ENCODE measurements at places on chromosomes 3 and 15.

DNA sequence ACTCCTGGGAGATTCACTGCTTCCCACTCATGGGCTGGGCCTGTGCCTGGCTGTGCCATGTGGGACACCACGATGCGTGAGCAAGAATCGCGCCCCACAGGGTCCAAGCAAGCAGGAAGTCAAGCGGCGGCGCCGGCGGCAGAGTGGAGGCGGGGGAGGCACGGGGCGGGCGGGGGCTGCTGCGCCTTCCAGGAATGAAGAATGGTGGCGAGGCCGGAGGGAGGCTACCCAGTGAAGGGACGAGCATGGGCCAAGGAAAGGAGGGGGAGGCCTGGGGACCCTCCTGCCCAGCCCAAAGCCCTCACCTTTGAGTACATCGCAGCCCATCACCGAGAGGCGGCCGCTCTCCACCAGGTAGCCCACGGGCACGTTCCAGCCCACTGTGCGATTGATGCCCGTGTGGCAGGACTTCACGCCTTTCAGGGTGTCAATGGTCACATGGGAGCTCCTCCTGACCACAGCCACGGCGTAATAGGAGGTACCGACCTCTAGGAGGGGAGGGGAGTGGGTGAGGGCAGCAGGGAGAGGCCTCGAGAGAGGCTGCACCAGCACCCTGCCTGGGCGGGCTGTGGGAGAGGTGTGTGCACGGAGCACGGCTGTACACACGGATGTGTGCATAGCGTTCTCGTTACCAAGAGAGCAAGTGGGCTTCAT lies 5.5 kb downstream of the MELTF start:
- DNase-seq: no peak

DNA sequence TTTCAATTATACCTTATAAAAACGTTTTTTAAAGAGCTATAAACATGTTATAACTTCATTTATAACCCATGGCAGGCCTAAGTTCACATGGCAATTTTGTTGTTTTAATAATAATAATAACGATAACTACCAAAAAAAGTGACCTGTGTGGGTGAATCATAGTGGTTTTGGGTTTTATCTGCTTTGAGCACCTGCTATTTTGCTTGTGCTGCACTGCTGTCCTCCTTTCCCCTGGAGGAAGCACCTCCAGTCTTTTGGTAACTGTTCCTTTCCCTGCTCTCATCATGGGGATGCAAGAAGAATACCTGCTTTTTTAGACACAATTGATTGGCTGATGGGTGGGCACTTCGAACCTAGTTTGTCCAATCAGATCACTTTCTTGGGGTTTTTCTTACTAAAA lies 388.0 kb upstream of the TBL1XR1 start:
- no peak for DNase-seq

GRCh38 chr3:46890132-46890531 lies 12.6 kb downstream of the PTH1R start:
- DNase-seq: no peak

DNA sequence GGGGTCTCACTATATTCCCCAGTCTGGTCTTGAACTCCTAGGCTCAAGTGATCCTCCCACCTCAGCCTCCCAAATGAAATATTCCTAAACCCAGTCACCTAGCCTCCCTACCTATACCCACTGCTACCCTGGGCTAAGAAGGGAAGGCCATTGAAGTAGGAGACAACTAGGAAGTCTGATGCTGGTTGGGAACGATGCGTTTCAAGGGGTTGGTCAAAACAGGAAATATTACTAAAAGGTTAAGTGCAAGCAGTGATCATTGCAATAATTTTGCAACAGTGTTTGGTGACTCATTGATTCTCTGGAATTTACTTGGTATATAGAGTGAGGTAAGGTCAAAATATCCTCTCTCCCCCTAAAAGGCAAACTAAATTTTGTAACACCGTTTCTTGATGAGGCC lies 4.6 kb upstream of the UQCRC1 start:
- DNase-seq: no peak

DNA sequence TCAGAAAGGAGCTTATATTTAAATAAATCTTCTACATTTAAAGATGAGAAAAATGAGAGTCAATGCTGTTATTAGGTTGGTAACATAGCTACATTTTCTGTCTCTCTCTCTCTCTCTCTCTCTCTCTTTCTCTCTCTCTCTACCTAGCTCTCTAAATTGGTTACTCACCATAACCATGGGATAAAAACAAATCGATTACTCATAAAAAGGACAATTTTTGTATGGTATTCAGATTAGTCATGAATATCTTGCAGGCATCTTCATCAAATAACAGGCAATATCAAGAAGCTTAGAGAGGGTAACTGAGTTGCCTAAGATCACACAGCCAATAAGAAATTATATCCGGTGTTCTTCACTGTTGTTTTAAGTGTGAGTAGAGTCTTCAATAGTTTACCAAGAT lies 81.8 kb upstream of the ALCAM start:
- DNase-seq: no peak

DNA sequence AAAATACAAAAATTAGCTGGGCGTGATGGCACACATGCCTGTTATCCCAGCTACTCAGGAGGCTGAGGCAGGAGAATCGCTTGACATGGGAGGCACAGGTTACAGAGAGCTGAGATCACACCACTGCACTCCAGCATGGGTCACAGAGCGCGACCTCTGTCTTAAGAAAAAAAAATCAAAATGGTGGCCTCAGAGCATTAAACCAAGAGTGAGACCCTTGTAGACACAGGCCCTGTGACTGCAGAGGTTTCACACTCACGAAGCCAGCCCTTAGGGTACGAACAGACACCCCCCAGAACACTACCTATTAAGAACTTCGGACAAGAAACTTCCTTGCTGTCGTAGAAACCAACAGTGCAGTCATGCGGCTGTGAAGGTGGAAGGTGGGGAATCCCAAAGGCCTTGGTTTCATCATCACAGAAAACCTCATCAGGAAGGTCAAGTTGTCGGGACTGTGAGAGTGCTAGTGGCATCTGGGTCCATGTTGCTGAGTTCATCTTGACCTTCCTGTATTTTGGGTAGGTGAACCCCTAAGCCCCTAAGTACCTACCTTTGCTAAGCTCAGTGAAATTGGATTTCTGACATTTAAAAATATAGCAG lies 4.8 kb upstream of the PDE8A start:
- DNase-seq: no peak

GRCh38 chr3:69082805-69083204 lies 1.9 kb upstream of the ARL6IP5 start:
- DNase-seq: peak; percentile 78

DNA sequence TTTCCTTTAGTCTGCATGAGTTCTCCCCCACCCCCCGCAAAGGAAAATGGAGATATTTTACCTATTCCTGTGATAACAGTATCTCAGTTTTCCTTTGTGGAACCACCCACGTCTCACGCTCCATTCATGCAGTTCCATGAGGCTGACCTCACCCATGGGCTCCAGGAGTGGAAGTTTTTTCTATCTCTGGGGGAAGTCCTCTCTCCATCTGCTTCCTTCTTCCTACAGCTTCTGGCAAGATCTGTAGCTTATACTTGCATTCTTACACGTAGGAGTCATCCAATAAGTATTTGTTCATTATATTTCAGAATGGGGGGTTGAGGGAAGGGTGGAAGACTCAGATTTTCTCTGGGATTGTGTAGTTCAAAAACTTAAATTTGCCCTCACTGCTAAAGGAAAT lies 5.8 kb upstream of the GLCE start:
- no peak for DNase-seq

- DNase-seq: no peak
These were observed 43.7 kb downstream of the PCSK6 start for GRCh38 chr15:101445562-101446517.

DNA sequence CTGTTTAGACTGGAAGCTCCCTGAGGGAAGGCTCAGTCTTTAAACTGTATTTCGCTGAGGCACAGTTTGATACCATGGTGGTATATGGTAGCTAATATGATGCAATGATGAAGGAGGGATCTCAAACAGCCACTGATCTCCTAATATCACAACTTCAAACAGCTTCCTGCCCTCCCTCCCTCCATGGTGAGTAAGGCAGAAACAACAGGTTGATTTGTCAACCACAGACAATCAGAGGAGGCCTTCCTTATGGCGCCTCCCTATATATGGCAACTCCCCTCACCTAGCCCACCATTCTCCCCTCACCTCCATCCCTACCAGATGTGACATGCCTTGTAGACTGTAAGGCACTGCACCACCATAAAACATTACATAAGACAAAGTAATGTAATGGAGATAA lies 316.5 kb upstream of the ICE2 start:
- DNase-seq: no peak

DNA sequence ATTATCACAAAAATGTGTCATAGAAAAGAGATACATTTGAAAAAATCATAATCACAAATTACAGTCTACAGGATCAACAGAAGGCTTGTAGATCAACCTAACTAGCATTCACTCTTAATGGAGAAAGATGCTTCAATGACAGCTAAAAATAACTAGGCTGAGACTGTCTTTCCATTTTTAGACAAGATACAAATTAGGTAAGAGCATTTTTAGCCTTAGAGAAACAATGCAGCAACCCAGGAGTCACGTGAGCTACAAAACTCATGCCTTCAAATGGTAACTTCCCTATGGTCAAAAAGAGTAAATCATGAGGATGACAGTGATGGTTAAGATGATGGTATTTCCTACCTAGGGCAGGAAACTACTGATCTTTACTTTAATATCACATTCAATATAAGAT lies 415.4 kb downstream of the MAGI1 start:
- no peak for DNase-seq

DNA sequence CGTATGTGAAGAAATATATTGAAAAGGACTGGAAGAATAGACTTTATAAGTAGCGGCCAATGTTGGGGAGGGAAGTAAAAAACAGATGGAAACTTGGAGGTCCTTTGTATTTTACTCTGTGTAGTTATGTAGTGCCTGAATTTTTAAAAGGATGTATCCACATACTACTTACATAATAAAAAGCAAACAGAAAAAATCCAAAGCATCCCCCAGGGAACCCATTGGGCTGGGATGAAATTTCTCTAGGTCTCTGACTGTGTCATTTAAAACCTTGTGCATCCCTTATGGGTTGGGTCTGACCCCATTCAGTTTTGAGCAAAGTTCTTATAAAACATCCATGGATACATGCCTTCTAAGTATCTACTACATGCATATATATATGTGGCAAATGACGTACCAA lies 141.1 kb downstream of the NR1D2 start:
- no peak for DNase-seq

GRCh38 chr3:136858381-136858780 lies 3.6 kb upstream of the NCK1 start:
- DNase-seq: no peak

DNA sequence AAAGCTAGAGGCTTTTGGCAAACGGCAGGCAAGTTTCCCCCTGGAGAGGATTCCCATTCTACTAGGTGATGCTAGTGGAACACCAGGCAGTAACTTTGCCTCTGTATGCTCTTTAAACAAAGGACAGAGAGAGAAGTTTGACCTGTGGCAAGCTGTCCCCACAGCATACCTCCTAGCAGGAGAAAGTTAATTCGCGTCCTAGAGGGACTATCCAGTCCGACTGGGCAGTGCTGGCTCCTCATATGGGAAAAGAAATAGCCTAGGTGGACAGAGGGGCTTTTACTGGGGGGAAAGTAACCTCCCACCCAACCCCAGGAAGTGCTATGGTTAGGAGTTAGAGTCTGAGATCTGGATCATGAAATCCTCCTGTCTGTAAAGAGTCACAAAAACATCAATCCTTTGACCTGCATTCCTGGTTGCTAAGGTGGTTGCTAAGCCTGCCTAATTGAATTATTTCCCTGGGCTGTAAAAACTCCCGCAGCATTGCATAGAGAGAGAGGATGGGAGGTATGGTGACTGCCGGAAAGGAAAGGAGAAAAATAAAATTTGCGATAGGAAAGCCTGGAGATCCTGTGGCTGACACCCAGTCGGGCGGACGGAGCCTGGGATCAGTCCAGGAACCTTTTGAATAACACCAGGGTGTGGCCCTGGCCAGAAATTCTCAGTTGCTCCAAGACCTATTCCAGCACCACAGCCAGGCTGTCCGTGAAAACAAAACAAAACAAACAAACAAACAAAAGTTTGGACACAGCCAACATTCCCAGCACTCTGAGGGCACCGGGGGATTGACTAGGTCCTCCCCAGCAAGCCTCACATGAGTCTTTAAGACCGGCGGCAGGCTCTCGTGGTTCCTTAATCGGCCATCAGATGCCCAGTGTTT lies 67.7 kb upstream of the ATP11B start:
- no peak for DNase-seq

DNA sequence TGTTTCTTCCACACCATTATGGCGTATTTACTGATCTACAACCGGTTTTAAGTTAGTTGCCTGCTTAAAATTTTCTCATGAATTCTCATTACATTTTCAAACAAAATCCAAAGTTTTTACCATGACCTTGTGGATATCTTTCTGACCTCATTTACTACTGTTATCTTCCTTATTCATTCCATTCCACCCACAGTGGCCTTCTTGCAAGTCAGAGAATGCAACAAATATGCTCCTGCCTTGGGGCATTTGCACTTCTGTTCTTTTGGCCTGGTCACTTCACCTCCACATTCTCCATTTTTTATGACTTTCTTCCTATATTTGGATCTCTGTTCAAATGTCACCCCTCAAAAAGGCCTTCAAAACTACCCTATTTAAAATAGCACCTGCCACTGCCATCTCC lies 8.8 kb upstream of the SLC15A2 start:
- DNase-seq: no peak

GRCh38 chr15:92044203-92044909 lies 190.8 kb downstream of the SLCO3A1 start:
- no peak for DNase-seq

- DNase-seq: no peak
These were observed 98.2 kb upstream of the NR2F2 start for GRCh38 chr15:96232335-96232734.

- DNase-seq: no peak
These were observed 2.6 kb upstream of the MDFIC2 start for GRCh38 chr3:70315021-70315420.
